HT1080 (cell line): ENCODE measurements at places on chromosomes 4 and X.

DNA sequence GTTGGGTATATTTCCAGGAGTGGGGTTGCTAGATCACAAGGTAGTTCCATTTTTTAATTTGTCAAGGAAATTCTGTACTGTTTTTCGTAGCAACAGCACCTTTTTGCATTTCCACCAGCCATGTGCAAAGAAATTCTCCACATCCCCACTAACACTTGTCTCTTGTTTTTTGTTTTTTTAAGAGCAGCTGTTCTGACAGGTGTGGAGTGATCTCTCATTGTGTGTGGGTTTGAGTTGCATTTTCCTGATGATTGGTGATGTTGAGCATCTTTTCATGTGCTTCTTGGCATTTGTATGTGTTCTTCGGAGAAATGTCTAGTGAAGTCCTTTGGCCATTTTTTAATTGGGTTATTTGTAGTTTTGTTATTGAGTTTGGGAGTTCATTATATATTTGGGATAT lies 80.3 kb upstream of the PUDP start:
- no peak for DNase-seq

DNA sequence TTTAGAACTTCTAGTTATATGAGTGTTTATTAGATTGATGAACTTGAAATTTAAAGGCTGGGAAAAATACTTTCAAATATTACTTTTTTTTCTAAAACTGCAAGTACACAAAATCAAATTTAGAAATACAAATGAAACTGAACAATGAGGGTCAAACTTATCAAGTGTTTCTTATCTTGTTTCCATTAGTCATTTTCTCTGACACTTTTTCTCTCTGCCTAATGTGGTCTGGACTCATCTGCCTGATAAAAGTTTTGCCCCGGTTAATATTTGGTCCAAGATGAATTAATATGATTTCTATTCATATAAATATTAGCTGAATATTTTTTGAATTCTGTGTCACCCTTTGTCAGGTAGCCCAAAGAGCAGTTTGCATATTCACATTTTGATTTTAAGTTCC lies 8.7 kb upstream of the HPGDS start:
- DNase-seq, result no peak

- DNase-seq, result no peak
Observed at GRCh38 chr4:83536362-83537272, 709 bp downstream of the GPAT3 start.

DNA sequence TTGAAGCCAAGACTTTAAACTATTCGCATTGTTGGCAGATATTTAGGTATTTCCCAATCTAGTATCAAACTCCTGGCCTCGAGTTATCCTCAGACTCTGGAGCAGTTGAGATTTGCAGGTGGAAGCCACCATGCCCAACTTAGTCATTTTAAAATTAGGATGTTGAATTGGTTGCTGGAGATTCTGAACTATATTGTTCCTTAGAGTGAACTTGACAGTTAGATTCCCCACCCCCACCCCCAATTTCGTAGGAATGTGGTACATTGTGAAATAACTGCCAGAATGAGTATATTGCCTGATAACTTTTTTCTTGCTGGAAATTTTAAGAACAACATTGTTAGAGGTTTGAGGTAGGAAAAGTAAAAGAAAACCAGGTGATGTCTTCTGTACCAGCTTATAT lies 2.3 kb downstream of the NOCT start:
- DNase-seq, result no peak

DNA sequence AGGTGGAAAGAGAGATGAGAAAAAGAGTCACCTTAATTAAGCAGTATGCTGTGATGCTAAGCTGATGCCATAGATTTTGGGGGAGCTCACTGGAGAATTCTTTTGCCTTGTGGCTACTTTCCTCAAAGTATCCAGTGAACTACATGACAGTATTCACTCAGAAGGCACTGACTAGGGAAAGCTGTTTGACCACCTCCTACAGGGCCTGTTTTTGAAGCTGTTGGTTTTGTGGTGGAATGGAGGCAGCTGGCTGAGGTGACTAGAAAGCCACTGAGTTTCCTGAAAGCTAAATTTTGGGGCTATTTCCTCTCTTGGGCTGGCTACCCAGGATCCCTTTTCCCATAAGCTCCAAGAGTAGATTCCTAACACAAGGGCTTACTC lies 124.8 kb upstream of the EOLA2 start:
- DNase-seq, result no peak

DNA sequence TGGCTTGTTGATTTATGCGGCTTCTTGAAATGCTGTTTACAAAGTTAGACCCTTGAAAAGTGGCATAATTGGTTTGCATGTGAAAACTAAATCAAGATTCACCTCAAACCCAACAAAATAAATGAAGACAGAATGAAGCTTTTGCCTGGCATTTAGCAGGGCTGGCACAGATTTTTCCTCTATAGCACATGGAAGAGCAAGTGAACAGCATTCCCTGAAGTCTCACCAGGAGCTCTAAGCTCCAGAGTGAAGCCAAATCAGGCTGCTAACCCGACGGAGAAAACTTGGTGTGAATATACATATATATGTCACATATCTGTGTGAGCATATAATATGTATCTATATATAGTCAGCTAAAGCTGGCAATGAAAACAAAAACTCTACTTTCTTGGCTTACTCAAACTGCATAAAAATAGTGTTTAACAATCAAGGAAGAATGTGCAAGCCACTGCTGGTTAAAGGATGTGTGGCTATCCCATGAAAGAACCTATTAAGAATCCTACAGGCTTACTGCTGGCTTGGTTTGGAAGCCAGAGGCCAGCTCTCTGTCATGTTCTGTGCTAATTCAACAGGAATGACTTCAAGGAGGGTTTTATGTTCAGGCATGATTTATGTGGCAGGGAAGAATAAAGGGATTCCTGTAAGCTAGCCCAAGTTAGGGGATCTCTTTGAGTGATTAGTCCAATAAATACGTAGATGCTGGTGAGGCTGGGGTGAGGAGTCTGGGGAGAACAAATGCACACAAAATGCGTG lies 69.9 kb downstream of the MFAP3L start:
- DNase-seq, result no peak

- no peak for DNase-seq
Observed at GRCh38 chr4:153789741-153790499, 1.0 kb upstream of the SFRP2 start.

DNA sequence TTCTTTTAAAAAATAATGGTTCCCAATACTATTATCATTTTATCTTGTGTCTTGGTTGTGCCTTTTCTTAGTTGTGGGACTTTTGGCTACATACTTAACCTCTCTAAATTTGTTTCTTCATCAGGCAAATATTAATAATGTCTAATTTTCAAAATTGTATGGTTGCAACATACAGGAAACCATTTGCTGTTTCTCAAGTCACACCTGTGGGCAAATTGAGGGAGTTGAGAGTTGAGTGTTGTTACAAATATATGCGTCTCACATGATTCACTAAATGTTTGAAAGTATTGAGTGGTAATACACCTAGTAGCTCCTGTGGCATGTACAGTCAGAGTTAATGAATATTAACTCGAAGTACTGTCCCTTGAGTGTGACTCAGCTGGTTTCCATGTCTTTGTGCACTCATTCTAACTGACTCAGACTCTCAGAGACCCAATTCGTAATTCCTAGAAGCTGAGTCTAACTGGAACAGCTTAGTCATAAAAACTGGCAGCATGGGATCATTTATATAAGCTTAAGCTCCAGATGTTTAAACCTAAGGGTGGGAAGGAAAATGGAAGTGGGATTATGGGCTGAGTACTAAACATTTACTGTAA lies 802.4 kb downstream of the TRIML1 start:
- peak; percentile 98 for DNase-seq

DNA sequence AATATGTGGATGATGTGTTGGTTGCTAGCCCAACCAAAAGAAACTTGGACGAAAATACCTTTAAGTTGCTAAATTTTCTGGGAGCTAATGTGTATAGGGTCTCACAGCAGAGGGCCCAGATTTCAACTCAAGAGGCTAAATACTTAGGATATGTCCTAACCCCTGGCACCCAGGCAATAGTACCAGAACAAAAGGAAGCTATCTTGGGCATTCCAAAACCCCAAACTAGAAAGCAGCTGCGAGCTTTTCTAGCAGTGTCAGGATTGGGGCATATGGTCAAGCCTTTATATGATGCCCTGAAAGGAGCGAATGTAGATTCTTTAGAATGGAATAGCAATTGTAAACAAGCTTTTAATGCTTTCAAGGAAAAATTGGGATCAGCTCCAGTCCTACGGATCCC lies 10.6 kb downstream of the CXCL2 start:
- DNase-seq, result no peak

GRCh38 chrX:19887911-19888879 lies 795 bp upstream of the SH3KBP1 start:
- peak; percentile 73 for DNase-seq

- no peak for DNase-seq
Observed at GRCh38 chr4:60117726-60118323, 1082.3 kb upstream of the ADGRL3 start.

DNA sequence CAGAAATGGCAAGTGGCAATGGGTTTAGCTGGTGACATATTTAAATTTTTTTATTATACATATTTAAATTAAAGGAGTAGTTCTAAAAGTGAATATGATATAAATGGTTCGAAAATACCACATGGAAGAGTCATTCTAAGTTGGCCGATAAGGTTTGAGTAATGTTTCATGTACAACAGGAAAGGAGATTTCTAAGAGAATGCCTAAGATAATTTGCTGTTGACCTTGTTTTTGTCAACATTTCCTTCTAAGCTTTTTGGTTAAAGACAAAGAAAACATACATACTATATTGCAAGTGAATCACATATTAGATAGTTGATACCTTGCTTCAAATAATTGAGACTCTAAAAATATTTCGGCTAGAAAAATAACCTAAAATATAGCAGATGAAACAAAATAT lies 526.6 kb upstream of the SLIT2 start:
- DNase-seq, result no peak

DNA sequence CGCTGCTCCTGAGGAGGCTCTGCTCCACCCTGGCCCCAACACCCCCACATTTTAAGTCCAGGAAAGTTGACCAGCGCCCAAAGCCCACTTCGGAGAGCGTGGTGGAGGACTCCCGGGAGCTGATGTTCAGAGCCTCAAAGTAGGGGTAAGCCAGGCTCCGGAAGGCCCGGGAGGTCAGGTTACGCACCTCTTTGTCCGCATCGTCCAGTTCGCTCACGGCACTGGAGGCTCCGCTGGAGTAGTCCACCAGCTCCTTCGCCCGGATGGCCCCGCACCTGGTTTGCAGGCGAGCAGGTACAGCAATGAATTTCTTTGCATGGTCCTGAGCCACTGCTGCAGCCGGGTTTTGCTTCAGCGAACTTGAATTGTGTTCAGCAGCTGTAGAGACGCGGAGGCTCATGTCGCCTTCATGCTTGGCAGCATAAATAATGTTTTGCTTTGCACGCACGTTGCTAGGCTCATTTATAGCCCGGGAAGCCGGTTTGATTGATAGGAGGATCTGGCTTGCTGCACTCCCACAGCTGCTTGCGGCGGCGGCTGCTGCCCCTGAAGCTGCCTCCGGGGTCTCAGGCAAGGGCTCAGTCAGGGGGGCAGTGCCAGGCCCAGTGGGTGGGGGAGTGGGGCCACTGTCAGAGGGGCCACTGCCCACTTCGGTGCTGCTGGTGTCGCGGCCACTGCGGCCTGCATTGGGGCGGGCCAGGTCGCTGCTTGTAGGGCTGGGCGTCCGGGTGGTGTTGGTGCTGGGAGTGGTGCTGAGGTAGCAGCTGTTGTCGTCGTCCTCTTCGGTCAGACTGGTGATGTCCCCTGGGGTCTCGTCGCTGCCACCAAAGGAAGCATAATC lies 4.8 kb downstream of the C4orf54 start:
- no peak for DNase-seq

GRCh38 chr4:153788413-153789276 lies at the start of gene SFRP2:
SFRP2 (minus strand) TSS chr4:153789083; CDS start chr4:153788835, 248 bp downstream.
- no peak for DNase-seq

DNA sequence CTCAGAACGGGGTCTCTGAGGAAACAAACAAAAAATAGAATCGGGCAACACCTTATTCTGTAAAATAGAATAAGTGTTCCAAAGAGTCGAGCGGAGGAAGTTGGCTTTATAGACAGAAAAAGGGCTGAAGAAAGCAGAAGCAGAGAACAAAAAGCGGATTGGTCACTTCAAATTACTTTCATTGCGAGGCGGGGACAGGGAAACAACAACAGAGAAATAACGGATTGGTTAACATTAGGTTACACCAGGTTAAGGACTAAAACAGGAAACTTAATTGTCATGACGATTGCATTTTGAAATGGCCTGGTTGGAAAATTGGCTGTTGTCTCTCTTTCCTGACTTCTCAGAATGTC lies 433 bp upstream of the COQ2 start:
- peak; percentile 51 for DNase-seq

DNA sequence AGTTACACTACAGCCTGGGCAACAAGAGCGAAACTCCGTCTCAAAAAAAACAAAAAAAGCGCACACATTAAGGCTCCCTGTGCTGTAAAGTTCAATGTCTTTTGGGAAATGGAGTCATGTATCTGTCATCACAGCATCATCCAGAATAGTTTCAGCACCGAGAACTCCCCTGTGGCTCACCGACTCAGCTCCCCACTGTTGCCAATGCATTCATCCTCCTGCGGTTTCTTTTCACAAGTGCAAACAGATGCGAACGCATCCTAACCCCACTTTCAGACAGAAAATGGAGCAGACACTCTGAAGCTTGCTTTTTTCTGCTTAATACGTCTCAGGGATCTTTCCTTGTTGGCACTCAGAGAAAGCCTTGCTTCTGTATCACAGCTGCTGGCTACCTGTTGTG lies 13.8 kb upstream of the SH3TC1 start:
- peak; percentile 76 for DNase-seq

- no peak for DNase-seq
Observed at GRCh38 chr4:145782756-145783155, 102.8 kb downstream of the C4orf51 start.

DNA sequence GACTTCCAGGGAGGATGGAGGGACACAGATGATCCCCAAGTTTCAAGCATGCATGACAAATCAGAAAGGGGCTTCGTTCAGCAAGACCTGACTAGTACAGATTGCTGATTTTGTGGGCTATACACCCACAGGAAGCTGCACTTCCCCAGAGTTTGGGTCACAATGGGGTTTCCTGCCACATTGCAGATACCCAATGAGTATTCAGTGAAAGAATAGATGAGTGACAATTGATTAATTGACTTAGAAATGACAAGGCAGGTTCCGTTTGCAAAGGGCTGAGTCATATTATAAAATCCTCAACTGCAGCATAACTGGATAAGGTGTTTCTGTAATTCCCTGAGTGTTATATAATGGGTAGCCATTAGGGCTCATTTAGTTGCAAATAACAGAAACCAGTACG lies 146.6 kb upstream of the TBL1X start:
- no peak for DNase-seq

DNA sequence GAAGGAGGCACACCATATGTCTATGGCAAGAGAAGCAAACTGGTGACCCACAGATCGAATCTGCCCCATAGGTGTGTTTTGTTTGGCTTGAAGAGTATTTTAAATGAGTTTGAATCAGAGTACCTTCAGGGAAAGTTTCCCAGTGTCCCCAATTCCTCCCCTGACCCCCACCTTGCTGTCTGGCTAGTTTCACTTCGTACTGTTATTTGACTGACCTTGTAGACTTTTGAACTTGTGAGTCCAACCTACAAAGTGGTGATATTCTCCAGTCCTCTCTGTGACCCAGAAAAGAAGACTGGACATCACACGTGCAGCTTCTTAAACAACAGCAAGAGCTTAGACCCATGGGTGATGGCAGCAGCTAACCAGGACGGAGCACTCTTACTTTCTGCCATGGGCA lies 39.4 kb downstream of the PHKA2 start:
- DNase-seq, result no peak

GRCh38 chrX:39985071-39985470 lies 112.7 kb downstream of the BCOR start:
- no peak for DNase-seq

GRCh38 chr4:89929425-89930159 lies 34.9 kb downstream of the MMRN1 start:
- DNase-seq, result peak; percentile 29
